ENCODE measurements at places on chromosomes 16 and 17. TPM values are rescaled to one million over a fixed set of nuclear protein-coding genes. Genes with fewer than 3 reads are reported as not detected.
A peak's percentile ranks its signal among the peaks of the same experiment; 100 is the strongest.

DNA sequence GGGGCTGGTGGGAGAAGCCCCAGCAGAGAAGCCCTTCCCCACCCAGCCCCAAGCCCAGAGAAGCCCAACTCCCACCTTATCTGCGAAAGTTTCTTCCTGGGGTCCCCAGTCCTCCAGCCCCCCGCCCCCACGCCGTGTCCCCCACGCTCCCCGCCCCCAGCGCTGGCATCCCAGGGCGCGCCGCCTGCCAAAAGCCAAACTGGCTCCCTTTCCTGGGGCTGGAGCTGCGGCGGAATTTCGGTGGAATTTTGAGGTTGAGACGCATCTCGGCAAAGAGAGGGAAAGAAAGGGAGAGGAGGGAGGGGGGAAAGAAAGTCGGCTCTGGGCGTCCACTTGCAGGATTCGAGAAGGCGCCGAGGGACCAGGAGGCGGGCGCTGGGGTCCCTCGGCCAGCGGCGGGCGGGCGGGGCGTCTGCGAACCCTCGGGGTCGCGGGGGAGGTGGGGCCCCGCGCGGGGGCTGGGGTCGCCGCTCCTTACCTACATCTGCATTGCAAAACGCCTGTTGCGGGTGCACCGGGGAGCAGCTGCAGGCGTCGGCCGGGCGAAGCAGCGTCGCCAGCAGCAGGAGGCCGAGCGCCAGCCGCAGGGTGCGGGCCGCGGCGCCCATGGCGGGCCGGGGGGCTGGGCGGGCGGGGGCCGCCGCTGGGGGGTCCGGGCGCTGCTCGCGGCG lies 571 bp downstream of the TIMP2 start:
- H3K36me3 ChIP-seq, result no peaks in the 10 kb centered on the region
- peaks cover 61% of the 10 kb centered on the region for H3K4me1 ChIP-seq
- peak overlapping the region; percentile 95 for H3K27ac ChIP-seq
- H3K4me3 ChIP-seq, result peak overlapping the region; percentile 79

DNA sequence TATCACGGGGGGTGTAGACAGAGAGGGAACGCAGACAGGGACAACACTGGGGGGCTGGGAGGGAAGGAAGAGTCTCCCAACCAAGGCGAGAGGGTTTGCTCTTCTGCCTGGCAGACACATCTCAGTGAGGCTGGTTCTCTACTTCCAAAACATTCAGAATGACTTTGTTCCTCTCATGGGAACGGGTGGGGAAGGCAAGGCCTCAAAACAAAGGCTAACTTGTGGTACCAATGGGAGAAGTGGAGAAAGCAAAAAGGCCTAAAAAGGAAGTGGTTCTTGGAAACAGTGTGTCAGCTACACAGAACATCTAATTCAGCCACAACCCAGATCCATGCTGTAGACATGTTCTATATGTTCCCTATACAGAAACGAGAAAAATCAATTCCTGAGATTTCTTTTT lies 7.5 kb downstream of the FLOT2 start:
- peaks cover 24% of the 10 kb centered on the region for H3K4me1 ChIP-seq
- no peak overlapping the region for H3K27ac ChIP-seq
- no peaks in the 10 kb centered on the region for H3K27me3 ChIP-seq

DNA sequence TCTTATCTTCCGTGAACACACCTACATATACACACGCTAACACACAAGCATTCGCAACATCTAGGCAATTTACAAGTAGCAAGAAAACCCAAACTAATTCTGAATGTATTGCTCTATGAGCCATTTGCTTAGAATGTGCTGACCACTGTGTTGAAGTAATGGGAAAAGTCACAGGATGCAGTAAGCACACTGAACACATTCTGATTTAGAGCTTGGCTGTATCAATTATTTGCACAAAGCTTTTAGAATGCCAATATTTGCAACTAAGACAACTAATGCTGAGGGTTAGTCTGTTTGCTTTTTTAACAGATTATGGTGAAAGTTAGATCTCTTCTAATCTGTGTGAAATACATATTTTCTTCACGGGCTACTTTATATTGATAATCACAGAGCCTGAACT lies 179.8 kb upstream of the ELAC2 start:
- H3K27ac ChIP-seq, result no peak overlapping the region
- H3K4me3 ChIP-seq, result no peak overlapping the region
- DNase-seq, result no peak
- H3K4me1 ChIP-seq, result no peaks in the 10 kb centered on the region
- no peaks in the 10 kb centered on the region for H3K36me3 ChIP-seq

SLFN14 gene
- total RNA-seq, result not detected

GEMIN4 gene
- 56.4 TPM for total RNA-seq

Data from suprapubic skin (tissue), 4 donors.